Spinal cord (tissue), 10 donors: ENCODE measurements at places on chromosomes 12 and 14. TPM values are rescaled to one million over a fixed set of nuclear protein-coding genes. Genes with fewer than 3 reads are reported as not detected.

GRCh38 chr12:84763107-84763506 lies 149.5 kb downstream of the SLC6A15 start:
- DNase-seq = no peak

- peak; percentile 56 for DNase-seq
Measured at GRCh38 chr14:78519863-78520262, 349.7 kb downstream of the NRXN3 start.

SOS2 gene
- 36.3 TPM for total RNA-seq

GPX2 gene
- total RNA-seq = not detected

DNA sequence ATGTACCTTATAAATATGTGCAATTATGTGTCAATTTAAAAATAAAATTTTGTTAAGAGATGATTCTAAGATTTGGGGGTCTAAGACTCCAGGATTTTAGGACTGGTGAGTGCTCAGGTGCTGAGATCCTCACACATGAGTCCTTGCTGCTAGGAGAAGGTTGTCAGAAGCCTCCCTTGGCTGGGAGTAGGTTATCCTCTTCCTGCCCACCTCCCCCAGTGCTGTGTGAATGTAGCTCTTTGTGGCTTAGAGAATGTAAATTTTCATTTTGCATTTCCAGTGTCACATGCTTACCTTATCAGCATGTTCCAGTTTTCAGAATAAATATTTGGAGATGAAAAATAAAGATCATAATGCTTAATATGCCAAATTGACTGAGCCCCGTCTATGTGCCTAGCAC lies 114.2 kb upstream of the MDM1 start:
- DNase-seq = no peak

TRHDE gene
- 9.6 TPM for total RNA-seq

GRCh38 chr12:107207931-107208525 lies 114.7 kb upstream of the CRY1 start:
- no peak for DNase-seq

- DNase-seq = peak; percentile 18
Measured at GRCh38 chr12:81644503-81644902, 114.6 kb downstream of the PPFIA2 start.

DNA sequence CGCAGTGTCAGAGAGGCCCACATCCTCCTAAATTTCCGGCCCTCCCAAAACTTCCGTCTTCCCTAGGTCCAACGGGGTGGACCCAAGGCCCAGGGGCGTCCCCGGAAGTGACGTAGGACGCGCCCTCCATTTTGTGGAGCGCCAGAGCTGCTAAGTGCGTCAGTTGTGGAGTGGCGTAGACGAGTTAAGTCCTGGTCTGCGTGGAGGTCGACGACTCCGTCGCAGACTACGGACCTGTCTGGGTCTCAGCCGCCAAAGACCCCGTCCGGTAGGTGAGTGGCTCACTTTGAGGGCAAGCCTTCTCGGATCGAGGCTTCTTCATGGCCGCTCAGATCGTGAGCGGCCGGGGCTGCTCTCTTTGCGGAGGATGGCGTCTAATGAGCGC lies at the start of gene SRSF5:
SRSF5 (plus strand) TSS at position 159 of the 385 bp plus-strand sequence. CDS start 1,015 bp downstream, outside the sequence.
- peak; percentile 97 for DNase-seq

DNA sequence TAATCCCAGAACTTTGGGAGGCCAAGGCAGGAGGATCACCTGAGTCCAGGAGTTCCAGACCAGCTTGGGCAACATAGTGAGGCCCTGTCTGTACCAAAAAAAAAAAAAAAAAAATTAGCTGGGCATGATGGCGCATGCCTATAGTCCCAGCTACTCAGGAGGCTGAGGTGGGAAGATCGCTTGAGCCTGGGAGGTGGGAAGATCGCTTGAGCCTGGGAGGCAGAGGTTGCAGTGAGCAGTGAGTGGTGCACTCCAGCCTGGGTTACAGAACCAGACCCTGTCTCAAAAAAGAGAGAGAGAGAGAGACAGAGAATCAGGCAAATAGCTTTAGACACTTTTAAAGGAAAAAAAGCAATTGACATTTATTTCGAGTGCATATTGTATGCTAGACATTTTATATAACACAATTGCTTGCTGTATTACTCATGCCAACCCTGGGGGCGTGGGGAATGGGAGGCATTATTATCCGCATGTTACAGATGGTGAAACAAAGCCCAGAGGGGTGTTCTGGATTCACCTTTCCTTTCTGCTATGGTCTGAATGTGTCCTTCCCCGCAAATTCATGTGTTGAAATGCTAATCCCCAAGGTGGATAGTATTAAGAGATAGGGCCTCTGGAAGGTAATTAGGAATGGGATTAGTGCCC lies 9.7 kb downstream of the POU6F1 start:
- DNase-seq = no peak

DNA sequence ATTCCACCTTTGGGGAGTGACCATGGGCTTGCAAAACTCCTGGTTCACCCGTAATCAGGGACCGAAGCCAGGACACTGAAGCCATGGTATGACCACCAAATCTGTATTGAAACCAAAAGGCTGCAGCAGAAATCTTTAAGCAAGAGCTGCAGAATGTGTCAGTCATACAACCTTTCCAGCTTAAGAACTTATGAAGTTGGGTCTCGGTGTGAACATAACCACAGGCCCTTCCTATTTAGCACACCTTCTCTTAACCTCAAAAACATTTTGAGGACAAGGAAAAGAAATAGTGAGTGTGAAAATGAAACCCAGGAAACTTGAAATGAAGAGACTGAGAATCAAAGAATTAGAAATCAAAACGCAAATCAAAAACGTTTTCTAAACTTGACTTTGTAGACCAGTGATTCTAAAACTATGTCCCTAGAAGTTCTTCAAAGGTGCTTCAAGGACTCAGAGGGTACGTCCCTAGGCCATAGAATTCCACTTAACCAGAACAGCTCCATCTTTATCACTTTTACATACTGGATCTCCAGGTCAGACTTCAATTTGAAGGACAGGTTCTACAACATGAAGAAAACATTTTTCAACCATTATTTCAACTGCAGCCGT lies 231.6 kb upstream of the GRIP1 start:
- DNase-seq = no peak

GRCh38 chr12:127767656-127768055 lies 499.3 kb upstream of the TMEM132C start:
- DNase-seq = no peak

GRCh38 chr14:27427796-27428195 lies 830.0 kb upstream of the NOVA1 start:
- DNase-seq = no peak

GRCh38 chr14:28656704-28657255 lies 109.8 kb upstream of the FOXG1 start:
- DNase-seq = peak; percentile 41

GRCh38 chr14:99067141-99067920 lies 204.7 kb downstream of the BCL11B start:
- DNase-seq = no peak

DNA sequence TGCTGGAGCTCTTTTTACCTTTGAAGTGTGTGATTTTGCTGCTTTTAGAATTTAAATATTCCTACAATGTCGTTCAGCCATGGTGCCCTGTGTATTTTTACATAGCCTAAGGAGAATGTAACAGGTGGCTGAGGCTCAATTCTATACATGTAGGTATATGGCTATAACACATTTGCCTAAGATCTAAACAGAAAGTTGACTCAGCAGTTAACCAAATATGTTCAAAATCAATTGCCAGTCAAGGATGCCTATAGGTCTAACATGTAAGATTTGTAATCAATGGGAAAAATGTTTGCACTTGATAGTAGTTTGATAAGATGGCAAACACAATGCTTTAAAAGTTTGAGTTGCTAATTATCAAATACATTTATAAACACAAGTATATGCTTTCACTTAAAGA lies 8.2 kb downstream of the PAWR start:
- DNase-seq = no peak

LRRIQ1 gene
- 18.0 TPM for total RNA-seq

TMEM229B gene
- total RNA-seq = 26.9 TPM

DNA sequence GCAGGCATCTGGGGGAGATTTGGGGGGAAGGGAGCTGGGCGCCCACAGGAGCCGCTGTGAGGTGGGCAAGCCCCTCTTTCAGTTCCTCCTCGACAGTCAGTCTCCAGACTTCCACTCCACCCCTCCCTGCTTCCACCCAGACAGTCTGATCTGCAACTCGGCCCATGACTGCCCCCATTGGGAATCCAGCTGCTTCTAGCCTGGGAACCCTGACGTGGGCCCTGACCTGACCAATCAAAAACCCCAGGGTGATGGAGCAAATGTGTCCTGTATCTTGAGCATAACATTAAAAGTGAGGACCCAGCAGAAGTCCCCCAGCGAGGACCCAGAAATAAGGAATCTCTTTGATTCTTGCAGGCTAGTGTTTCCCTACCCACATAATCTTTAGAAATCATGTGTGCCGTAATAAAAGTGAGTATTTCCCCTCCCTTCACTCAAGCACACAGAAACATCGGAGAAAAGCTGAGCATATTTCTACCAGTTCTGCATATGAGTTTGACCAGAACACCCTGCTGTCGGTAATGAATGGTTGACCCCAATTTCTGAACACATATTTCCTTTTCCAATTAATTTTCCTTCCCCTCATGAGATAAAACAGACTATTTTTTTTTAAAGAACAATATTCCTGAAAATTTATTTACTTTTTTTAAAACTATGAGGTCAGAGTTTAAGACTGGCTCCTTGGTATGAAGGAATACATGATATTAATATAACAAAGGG lies 6.4 kb downstream of the SSH1 start:
- DNase-seq = no peak

ANKS1B gene
- total RNA-seq = 89.5 TPM

DNA sequence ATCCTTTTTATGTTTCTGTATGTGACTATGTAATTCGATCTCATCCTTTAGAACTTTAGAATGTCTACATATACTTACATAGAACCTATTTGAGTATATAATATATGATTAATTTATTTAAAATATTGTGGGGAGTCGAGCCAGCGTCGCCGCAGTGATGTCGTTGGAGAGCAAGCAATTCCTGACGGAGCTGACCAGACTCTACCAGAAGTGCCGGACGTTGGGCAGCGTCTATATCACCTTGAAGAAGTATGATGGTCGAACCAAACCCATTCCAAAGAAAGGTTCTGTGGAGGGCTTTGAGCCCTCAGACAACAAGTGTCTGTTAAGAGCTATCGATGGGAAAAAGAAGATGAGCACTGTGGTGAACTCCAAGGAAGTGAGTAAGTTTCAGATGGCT lies 6.4 kb upstream of the CD27 start:
- DNase-seq = no peak

DNA sequence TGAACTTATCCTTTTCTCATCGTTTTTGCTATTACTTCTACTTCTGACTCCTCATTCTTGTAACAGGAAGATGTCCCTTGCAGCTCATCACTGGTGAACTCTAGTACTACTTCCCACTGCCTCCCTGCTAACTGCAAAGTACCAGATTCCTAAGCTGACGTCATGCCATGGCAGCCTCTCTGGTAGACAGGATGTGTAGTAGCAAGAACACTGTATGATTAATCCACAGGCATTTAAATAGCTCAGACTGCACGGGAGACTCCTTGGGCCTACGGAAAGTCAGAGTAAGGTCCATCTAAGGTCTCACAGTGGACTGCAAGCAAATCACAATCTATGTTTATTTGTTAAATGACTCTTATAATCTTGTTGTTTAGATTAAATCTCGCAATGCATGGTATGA lies 43.5 kb downstream of the DNAI7 start:
- no peak for DNase-seq

TC2N gene
- total RNA-seq = 10.7 TPM

DNA sequence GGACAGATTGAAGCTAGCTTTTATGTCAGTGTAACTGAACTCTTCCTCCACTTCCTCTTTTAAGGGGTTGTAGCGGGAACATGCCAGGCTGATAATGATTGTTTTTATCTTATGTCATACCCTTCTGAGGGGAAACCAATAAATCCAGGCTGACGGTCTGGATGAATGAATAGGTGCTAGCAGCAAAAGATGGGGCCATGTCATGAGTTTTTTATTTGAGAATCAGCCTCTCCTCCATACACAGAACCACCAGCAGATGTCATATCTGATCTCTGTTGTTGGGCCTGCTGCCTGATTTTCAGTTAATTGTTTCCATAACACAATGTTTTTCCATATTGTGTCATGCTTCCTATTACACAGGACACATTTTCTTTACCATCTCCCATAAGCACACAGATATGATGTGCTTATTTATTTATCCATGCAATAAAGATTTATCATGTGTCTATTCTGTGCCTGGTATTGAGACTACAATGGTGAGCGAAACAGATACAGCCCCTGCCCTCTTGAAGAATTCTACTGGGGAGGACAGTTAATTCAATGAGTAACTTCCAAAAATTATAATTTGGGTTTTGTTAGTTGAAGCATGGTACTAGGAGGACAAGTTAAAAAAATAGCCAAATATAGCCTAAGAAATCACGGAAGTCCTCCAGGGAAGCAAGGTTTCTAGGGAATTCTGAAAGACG lies 33.6 kb upstream of the CRY1 start:
- peak; percentile 41 for DNase-seq

GRCh38 chr12:68377881-68378280 lies 45.7 kb upstream of the MDM1 start:
- DNase-seq = no peak

DNA sequence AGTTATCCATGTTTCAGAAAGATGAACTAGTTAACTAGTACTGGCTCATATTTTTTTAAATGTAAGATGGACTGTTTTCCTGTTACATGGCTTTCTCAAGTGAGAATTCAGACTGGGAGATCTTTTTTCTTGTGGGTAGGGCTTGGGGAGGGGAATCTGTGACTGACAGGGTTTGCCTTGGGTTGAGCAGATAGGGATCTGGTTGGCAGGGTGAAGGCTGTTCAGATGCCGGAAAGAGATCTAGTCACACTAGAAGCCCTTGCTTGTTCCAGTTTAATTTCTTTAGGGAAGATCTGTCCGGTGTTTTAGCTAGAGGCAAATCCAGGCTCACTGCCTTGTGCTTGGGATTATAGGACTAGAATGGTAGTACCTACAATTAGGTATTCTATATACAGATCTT lies 63.2 kb downstream of the FBXO33 start:
- DNase-seq = no peak

DNA sequence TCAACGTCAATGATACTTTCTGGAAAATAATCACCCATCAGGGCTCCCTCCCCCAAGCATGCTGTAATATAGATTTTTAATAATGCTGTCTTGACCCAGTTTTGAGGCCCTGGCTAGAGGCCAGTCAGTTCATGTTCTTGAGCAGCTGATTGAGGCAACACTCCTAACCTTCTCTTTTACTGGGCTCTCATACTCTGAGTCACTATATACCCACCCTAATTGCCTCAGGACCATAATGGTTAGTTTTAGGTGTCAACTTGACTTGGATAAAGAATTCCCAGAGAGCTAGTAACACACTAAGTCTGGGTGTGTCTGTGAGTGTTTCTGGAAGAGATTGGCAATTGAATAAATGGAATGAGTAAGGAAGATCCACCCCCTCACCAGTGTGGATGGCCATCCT lies 527.0 kb upstream of the ATP2B1 start:
- no peak for DNase-seq

KRT85 gene
- not detected for total RNA-seq

DNA sequence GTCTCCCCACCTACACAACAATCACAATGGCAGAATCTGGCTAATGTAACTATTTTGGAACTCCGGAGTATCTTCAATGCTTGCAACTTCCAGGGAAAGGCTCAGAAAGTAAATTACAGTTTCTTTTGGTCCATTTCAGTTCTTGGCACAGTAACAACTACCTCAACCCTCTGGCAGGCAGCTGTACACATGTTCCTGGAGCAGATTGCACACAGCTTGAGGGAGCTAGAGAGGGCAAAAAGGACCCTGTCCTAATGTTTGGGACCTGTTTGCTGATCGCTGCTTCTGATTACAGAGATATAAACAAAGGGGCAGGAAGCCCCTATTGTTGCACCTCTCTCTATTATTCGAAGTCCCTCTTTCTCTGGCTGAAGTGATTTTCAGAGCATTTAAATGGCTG lies 35.2 kb upstream of the SLC38A1 start:
- peak; percentile 18 for DNase-seq
